Frontal cortex (tissue), 4 donors: ENCODE measurements at places on chromosomes 7 and 10.

DNA sequence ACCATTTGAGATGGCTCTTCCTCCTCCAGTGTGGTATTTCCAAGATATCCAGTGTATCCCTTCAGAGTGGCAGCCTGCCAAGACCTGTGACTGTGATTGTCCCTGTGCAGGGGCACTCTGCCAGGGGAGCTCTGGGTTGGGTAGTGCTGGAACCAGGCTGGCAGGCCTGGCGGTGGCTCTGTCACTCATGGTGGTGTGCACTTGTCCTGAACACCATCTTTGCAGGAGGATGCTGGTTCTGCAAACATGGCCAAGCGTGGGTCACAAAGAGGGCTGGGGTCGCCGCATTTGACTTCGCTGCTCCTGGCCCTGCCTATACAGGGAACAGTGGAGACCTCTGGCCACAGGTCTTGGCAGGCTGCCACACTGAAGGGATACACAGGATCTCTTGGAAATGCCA lies 205.2 kb downstream of the PRPF18 start:
- no peak for DNase-seq

GRCh38 chr7:46203926-46204325 lies 282.9 kb upstream of the IGFBP3 start:
- DNase-seq: no peak

DNA sequence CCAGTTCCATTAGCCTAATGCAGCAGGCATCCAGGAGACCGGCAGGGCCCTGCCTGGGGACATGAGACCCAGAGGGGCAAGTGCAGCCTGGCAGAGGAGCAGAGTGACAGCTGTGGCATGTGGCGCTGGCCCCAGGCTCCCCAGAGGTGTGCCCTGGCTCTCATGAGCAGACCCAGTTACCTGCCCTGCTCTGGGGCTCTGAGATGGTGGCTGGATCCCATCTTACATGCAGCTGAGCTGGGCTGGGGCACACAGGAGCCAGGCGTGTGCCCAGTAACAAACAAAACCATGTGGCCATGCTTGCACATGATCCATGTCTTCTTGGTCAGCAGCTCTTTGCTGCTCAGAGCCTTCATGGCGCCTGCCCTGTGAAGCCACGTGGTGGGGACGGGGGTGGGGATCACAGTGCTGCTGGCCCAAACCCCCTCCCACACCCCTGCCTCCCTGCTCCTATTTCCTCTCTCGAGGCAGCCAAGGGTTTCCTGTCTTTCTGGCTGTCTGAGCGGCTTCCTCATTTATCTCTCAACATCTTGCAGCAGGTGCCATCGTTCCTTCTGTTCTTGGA lies 40.3 kb upstream of the GTF2I start:
- no peak for DNase-seq

DNA sequence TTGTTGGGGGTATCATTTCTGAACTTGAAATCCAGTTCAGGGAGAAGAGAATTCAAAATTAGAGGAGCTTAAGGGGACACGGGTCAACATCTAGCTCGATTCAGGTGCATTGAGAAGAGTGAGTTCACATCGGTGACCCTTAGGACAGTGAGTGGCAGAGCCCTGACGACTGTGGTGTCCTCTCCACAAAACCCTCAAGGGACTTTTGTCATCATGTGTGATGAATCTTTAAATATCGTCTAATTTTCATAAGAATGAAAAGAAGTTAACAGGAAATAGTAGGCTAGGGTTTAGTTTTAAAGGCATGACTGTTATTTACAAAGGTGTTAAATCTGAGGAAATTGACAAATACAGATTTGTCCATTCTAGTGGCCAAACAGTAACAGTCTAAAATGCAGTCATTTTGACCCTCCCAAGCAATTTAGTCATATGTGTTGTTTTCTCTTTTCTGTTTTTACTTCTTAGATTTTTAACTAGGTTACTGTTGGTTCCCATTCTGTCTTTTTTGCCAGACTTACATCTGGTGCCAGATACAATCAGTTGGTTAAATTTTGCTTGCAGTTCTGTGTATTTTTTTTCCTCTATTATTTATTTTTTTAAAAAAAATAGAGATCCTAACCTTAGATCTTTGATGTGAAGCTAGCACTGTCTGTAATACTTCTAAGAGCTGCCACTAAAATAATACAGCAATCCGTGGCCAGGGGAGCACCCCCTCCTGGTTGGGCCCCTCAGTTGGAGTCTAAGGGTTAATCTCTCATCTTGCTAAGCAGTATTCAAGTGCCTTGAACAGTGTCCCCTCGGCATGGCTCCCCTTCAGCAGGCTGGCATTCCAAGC lies 34.9 kb upstream of the SH2B2 start:
- no peak for DNase-seq

DNA sequence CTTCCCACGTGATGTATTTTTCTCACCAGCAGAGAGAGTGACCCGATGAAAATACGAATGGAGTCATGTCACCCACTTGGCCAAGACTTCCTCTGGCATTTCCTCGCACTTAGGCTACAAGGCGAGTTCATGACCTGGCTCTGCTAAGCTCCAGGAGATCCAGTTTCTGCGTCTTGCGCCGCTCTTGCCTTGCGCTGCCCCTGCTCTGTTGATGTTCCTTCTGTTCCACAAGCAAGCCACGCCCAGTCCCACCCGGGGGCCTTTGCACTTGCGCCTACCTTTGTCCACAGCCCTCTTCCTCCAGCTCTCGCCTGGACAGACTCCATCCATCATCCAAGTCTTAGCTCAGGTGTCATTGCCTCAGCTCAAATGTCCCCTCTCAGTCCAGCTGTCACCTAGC lies 116.3 kb upstream of the SHH start:
- no peak for DNase-seq

GRCh38 chr10:77794256-77795142 lies 132.1 kb downstream of the DLG5 start:
- no peak for DNase-seq

GRCh38 chr10:69538461-69538860 lies 34.8 kb downstream of the NEUROG3 start:
- DNase-seq: no peak

DNA sequence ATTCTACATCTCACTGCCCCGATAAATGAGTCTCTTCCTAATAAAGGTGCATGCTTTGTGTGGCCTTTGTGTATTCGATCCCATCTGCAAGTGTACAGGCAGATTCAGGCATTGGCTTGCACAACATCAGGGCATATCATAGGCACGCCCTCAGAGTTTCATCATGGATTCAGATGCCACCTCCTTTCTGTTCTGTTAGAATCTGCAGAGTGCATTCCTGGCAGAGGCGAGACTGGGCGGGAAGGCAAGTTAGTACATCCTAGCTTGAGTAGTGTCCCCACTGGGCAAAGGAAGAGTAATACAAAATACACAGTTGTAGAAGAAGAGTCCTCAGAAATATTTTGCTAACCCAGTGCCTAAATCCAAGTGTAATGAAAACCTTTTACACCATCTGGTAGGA lies 346.5 kb upstream of the GALNT17 start:
- no peak for DNase-seq

- DNase-seq: no peak
Measured at GRCh38 chr10:102485093-102485784, 17.3 kb downstream of the ACTR1A start.
